ENCODE measurements at places on chromosomes 12 and 14. TPM values are rescaled to one million over a fixed set of nuclear protein-coding genes. Genes with fewer than 3 reads are reported as not detected.

DNA sequence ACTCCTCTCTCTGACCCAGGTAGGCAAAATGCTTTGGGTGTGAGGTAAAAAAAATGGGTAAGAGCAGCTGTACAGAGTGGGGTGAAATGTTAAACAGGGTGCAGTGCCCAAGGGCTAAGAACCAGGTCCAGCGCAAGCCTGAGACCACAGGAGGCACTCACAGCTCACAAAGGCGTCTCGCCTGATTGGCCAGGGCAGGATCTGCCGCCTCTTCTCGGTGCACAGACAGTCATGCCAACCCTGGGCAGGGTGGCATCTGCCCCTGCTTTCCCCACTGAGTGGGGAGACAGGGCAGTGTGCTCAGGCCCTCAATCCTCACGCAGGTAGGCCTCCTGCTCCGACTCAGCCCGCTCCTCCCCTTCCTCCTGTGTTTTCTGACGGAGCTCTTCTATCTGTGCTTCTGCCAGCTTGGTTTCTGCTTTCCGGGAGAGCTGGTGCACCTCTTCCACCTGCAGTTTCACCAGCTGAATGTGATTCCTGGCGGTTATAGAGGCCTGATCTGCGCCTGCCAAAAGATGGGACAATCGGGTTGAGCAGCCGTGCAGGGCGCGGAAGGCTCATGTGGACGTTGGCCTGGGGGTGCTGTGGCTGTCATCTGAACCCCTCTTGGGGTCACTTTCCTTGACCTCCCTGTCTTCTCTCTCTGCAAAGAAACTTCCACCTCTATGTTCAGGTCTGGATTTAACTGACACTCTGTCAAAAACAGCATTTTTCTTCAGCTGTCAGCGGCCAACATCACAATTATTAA lies 4.7 kb downstream of the B3GNT4 start:
- DNase-seq = no peak

TMPRSS12 gene
- total RNA-seq = not detected

- DNase-seq = peak; percentile 18
Observed at GRCh38 chr12:117188961-117189724, 1.1 kb downstream of the FBXO21 start.

HOXC6 gene
- not detected for total RNA-seq

GLIPR1L1 gene
- total RNA-seq = not detected

GRCh38 chr12:95336387-95337067 lies 118.9 kb downstream of the VEZT start:
- DNase-seq = no peak

DNA sequence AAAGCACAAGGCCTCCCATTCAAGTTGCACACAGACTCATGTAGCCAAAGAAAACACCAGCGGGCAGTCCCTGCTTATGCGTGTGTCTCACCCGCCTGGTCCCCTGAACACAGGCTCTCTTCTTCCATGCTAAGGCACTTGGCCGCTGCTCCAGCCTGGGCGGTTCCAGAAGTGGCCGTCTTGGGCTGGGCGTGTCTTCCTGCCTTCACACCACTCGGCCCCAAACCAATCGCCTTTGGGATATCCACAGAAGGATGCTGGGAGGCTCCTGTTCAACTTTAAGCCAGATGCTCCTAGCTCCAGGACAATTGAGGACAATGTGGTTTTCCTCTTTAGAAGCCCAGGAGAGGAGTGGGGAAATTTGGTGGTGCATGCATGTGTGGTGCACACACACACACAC lies 2.2 kb downstream of the SCARB1 start:
- no peak for DNase-seq

RPGRIP1 gene
- not detected for total RNA-seq

DNA sequence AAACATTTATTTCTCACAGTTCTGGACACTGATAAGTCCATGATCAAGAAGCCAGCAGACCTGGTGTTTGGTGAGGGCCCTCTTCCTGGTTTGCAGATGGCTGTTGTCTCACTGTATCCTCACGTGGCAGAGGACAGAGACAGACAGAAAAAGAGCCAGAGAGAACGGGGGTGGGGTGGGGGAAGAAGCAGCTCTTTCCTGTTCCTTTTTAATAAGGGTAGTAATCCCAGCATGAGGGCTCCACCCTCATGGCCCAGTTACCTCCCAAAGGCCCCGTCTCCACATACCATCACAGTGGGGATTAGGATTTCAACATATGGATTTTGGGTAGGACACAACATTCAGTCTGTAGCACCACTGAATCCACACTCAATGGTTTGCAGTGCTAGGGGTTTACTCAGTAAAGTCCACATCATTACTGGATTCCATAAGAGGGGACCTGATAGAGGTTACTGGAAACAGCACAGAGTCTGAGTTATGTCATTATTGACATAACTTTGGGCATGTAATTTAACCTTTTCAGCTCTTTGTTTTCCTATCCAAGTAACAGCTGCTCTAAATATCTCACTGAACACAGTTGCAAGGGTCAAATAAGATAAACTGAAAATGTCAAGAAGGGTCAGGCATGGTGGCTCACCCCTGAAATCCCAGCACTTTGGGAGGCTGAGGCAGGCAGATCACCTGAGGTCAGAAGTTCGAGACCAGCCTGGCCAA lies 53.2 kb downstream of the RPAP3 start:
- no peak for DNase-seq

DNA sequence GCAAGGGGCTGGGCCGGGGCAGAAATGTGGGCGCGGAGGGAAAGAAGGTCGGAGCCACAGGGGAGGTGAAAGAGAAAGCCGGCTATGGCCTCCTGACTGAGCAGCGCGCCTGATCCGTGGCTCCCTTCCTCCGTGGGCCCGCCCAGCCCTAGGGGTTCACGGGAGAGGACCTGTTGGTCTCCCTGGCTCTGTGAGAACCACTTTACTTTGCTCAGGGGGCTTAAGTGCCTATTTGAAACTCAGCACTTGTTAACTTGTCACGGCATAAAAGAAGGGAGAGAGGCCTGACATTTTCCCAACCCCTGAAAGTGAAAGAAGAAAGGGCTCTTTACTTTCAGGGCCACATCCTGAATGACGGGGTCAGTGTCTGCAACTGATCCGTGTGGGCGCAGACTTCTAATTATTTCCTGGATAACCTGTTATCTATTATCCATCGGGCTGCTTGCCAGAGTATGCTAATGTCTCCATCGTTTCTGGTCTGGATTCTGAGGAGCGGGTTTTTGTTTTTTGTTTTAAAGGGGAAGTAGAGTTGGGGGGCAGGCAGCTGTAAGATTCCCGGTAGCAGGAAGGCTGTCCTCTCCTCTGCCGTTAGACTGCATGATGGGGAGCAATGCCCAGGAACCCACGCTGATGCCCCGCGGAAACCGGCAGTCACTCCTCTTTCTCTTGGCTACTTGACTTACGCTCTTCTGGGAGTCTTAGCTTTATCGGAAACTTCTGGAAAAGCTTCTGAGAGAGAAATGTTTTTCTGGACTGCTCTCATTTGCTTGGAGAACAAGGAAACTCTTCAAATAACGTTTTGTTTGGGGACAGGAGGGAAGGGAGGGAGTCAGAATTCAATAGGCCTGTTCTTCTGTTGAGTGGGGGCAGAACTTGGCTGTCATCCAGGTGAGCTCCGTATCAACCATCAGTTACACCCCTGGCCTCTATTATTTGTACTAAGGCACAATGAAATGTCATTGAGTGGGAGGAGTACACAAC lies 127.7 kb upstream of the MAX start:
- peak; percentile 59 for DNase-seq

DNA sequence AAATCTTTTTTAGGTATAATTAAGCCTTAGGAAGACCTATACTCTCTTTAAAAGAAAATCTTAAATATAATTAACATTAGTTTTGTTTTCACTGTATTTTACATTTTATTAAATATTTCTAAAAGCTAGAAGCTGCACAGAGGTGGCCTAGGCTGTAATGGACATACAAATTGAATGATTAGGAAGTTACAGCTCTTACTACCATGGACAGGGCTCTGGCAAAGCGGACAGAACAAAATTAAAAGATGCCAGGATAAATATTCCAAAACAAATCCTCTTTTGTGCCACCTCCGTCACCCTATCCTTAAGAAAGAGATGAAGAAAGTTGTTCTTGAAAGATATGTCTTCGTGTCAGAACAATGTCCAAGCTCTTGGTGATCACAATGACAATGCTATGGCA lies 376.5 kb downstream of the ETNK1 start:
- no peak for DNase-seq

DNA sequence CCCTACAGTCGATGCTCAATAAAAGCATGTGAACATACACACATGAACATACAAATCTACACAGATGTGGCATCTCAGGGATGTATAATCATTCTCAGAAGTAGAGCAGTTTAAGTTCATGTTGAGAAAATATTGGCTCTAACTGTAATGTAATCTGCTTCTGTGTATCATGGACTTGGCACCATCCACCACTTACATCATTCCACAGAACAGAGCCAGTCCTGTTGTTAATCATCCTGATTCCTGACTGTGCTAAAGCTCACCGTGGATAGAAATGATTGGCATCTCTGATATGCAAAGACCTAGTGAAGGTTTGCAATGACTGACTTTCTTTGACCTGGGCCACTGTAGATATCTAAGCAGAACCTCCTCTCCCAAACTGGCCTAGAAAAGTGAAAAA lies 1141.3 kb downstream of the BCL11B start:
- DNase-seq = no peak

- DNase-seq = no peak
Observed at GRCh38 chr12:2586156-2587038, 208.4 kb upstream of the FKBP4 start.

GRCh38 chr14:50308363-50308915 lies 3.6 kb downstream of the L2HGDH start:
- no peak for DNase-seq

- no peak for DNase-seq
Observed at GRCh38 chr12:102675672-102676071, 195.3 kb upstream of the IGF1 start.

- DNase-seq = no peak
Observed at GRCh38 chr12:90999527-90999926, 5.2 kb downstream of the EPYC start.

KRT73 gene
- total RNA-seq = 23.3 TPM

GRCh38 chr12:116959845-116960514 lies 49.2 kb downstream of the FBXW8 start:
- no peak for DNase-seq

DNA sequence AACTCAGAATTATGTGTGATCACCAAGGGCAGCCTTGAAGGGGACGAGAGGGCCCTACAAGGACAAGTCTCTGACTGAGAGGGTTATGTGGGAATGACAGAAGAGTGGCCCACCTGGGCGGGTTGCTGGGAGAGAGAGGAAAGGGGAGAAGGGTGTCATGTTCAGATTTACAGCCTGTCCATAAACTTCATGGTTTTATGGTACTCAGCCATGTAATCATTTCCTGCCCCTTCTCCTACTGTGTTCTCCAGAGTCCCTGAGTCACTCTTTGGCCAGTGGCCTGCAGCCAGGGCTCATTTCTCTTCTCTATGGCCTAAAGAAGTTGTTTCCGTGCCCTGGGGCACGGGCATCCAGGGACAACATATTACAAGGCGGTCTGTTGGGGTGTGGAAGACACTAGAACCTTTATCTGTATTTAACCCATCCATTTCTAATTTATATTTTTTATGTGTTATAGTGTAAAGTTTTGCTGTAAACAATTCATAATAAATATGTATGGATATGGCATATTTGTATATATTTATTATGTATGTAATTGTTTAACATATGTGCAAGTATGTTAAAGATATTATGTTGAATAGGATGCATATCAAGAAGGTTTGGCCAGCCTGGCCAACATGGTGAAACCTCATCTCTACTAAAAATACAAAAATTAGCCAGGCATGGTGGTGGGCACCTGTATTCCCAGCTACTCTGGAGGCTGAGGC lies 26.9 kb downstream of the DDX47 start:
- DNase-seq = no peak

DNA sequence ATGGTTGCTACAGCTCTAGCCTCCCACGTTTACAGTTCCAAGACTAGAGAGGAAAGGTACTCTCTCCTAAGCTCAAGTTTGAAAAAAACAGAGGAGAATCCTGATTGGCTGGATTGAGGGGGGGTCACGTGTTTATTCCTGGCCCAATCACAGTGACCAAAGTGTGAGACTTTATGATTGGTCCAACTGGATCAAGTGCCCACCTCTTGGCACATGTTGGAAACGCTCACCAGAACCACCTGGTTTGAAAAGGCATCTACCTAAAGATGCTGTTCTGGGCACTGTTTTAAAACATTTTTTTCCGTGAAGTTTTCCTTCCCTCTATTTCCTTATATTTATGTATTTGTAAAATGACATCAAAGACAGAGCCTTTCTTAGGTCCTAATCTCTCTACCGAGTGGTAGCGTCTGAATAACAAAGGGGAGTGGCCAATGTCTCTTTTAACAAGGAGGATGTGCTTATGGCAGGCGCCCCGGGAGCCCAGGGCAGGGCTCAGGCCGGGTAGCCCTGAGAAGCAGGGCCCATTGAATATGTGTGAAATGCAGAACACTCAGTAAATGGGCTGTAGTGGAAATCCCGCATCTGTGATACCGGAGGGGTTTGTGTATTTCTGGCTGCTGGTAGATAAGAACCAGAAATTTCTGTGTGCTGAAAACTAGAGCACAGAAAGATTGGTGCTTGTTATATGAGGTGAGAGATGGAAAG lies 146.2 kb downstream of the ATP23 start:
- DNase-seq = no peak

GRCh38 chr12:26803552-26803951 lies 29.4 kb downstream of the ITPR2 start:
- no peak for DNase-seq

GRCh38 chr14:55482936-55483605 lies 42.7 kb upstream of the TBPL2 start:
- no peak for DNase-seq

Measured in natural killer cell (primary cell).